Renal pelvis (tissue), 12 donors: ENCODE measurements at places on chromosomes 12 and 14. TPM values are rescaled to one million over a fixed set of nuclear protein-coding genes. Genes with fewer than 3 reads are reported as not detected.

DNA sequence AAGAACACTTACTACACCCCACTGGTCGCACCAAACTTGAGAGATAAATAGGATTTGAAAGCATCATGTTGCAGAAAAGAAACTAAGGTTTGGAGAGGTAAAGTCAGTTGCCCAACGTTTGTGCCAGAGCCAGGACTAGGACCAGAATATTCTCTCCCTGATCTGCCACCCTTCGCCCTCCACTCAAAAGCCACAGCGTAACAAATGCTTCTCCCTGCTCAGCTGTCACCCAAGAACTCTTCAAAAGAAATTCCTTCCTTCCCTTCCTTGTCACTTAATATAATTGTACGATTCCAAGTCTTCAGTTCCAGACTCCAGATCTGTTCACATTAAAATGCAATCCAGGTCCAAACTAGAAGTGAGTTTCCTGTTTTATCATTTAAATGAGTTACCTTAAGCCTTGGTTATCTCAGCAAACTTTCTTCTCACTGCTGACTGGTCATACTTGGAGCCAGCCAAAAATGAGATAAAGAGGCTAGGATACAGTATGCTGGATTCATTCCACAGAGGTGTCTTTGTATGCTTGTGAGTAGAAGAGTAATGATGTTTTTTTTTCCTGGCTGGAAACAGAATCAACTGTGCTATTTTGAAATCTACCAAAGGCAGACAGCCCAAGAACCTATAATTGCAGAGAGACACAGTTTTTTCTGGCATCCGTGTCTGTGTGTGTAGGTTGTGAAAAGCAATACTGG is 12.8 kb upstream of the PPFIBP1 start:
- DNase-seq: no peak

GRCh38 chr12:71191509-71192196 is 33.9 kb upstream of the TSPAN8 start:
- no peak for DNase-seq

DNA sequence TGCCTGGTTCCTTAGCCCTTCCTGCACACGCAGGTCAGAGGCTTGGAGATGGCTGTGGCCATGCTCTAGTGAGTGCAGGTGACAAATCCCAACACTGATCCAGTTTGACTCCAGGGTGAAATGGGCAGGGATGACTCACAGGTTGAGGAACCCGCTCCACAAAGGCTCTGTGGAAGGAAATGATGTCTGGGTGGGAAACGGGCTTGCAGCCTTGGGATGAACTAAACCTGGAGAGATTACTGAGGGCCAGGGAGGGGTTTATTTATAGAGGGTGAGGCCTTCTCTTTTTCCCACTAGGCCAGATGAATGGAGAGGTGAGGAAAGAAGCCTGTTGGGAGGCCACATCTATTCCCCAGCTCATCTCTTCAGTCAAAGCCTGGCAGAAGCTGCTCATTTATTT is 29.3 kb upstream of the EMP1 start:
- DNase-seq: no peak

- no peak for DNase-seq
Measured at GRCh38 chr12:124087266-124088051, 114.4 kb downstream of the ZNF664 start.

DNA sequence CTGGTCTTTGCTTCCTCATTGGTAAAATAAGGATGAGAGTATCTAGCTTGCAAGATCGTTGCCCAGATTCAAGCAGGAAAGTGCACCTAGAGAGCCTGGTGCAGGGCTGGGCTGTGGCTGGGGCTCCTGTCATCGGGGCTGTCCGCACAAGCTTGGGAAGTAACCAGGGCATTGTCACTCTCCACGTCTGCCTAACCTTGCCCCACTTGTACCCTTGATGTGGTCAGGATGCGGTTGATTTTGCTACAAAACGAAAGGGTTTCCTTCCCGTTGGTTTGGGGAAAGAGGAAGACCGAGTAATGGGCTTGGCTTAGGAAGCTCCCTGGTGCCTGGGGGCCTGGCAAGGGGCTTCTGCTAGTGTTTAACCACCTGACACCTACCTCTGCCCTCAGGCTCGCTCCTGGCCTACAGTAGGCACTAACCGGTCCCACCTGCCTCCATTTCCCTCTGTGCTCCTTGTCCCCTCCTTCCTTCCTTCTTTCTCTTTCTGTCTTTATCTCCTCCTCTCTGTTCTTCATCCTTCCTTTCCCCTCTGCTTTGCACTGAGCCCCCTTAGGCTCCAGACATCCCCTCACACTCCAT is 21.8 kb downstream of the MVK start:
- DNase-seq: no peak

DNA sequence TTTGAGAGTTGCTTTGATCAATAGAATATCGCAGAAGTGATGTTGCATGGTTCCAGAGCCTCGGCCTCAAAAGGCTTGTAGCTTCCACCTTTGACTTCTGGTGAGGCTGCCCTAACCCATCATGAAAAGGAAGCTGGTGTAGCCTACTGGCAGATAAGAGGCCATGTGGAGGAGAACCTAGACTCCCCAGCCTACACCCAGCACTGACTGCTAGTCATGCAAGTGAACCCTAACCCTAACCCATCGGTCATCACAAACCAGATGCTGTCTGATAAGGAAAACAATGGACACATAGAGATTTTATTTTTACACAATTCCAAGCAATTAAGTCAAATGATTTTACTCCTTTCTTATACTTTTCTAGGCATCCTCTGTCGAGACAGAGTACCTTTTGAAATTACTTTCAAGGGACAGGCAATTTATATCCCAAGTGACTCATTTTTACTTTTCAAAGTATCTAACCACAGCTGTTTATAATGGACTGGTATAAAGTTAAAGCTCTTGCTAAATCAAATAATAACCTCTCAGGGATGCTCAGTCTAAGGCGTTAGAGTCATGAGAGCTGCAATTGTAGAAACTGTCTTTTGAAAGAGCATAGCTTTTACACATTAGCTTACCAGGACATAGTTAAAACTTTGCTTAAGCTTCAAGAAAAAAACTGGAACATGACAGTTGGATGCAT is 17.6 kb downstream of the PTPRB start:
- DNase-seq: no peak

The RAD9B gene
- 0.83 TPM for polyA plus RNA-seq

The PMCH gene
- 1.0 TPM for polyA plus RNA-seq

The SNRNP35 gene
- polyA plus RNA-seq: 44.3 TPM
